ENCODE measurements at places on chromosomes 2 and 18.

DNA sequence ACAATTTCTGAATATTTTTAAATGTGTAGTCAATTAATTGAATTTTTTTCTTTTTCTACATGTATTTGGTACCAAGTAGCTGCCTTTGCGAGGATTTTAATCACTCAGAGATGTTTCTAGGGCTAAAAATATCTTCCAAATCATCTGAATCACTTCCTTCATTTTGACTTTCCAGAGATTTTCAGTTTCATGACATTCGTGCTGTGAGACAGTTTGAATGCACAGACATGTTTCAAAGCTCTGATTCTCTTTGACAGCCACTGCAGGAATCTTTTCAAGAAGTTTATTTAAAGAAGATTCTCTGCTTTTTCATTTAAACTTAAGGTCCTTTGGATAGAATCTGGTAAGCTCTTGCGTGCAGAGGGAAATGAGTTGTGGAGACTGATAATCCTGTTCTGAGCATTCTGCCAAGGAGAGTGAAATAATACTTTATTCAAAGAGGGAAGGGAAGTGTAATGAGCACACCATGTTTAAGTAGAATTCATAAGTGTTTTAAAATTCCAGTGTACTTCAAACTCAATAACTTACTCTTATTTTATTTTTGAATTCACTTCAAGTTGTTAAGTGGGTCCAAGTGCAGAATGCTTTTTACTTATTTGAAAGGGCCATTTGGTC lies 9.7 kb downstream of the CYBRD1 start:
- no peak for DNase-seq

GRCh38 chr2:31008561-31009114 lies 129.6 kb downstream of the GALNT14 start:
- no peak for DNase-seq

GRCh38 chr2:203790134-203790852 lies 77.3 kb upstream of the CTLA4 start:
- DNase-seq: no peak

GRCh38 chr18:56043641-56044061 lies 455.7 kb upstream of the TCF4 start:
- no peak for DNase-seq

GRCh38 chr2:72214429-72215143 lies 66.9 kb upstream of the CYP26B1 start:
- DNase-seq: no peak

DNA sequence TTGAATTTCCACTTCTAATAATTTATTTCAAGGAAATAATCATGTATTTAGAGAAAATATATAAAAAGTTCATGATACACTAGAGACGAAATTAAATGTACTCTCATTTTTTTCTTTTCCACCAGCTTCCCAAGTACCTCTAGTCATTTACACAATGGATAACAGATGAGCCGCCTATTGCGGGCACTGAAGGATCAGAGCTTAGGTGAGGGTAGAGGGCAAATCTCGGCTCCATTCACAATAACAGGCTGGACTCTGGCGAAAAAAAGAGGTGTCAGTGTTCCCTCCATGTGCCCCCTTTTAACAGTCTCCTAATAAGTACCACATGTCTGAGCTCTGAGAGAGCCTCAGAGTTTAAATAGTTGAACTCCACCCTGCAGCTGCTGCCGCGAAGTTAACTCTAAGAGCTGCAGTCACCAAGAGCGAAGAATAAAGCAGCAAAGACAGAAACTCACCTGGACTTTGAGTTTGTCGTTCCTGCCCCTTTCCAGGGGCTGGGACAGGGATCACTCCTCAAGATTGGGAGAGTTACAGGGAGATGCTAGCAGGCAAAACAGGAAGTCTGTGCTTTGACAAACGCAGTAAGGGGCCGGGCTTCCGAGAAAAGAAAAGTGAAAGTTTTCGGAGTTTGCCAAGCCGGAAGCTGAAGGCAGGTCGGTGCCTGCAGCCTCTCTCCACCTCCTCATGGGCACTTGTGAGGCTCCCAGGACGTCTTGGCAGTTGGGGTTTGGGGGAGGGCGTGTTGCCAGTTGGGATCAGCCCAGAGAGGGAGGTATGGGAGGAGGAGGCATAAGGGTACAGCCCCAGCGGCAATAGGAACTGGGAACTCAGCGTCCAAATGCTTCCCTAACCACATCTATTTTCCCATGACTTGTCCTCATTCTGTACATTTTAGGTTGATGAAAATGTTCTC lies at the start of gene SP110:
Gene SP110, minus strand, starts transcription at position 566 of the 913 bp plus-strand sequence. CDS start 3,057 bp downstream, outside the sequence.
- peak; percentile 60 for DNase-seq

GRCh38 chr18:69161383-69162028 lies 239.2 kb upstream of the DOK6 start:
- no peak for DNase-seq

GRCh38 chr2:23390152-23390551 lies 5.2 kb downstream of the KLHL29 start:
- DNase-seq: no peak

DNA sequence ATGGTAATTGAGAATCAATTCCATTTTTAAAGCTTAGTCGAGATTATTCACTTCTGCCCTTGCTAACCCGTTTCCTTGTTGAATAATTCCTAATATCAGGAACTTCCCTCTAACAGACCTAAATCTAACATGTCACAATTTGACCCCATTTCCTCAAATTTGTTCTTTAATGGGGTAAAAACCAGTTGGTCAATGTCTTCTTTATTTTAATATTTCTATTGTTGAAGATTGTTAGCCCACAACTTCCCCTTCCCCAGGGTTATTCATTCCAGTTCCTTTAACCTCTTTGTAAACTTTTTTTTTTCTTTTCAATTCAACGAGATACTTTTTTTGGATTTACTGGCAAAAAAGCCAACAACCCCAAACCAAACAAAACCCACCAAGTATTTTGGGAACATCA lies 7.3 kb downstream of the TNFRSF11A start:
- DNase-seq: no peak

- DNase-seq: no peak
Observed at GRCh38 chr2:26687328-26687727, 5.2 kb upstream of the KCNK3 start.

GRCh38 chr2:218435003-218435982 lies 16.4 kb downstream of the VIL1 start:
- no peak for DNase-seq

GRCh38 chr18:78239090-78239457 lies 740.5 kb upstream of the SALL3 start:
- DNase-seq: no peak

- no peak for DNase-seq
Observed at GRCh38 chr18:58525928-58526424, 102.9 kb downstream of the ALPK2 start.

DNA sequence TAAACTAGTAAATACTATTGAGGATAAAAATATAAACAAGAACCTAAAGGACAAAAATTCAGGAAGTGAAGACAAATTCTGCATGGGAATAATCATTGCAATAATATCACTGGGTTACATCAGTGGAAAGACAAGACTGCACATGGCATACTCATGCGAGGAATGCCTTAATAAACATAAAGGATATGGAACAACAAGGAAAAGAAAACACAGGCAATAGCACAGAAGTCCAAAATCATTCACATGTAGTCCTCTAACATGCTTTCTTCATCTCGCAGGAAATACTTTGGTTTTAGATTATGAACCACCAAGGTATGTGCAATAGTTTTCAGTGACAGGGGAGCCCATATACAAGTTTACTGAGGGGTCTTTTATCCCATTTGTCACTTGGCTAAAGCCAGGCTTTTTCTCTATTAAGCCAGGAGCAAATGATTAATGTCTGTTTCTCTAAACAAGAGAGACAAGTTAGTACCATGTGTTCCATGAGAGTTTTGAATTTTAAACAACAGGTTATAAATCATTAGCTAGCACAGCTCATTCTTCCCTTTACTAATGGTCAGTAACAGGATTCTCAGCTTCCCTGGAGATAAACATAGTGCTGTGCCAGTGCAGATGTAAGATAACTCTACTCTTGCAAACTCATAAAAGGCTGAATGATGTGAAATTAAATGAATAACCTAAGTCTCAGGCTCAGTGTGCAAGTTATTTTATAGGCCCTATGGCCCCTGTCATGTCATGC lies 353.6 kb upstream of the FSIP2 start:
- no peak for DNase-seq

DNA sequence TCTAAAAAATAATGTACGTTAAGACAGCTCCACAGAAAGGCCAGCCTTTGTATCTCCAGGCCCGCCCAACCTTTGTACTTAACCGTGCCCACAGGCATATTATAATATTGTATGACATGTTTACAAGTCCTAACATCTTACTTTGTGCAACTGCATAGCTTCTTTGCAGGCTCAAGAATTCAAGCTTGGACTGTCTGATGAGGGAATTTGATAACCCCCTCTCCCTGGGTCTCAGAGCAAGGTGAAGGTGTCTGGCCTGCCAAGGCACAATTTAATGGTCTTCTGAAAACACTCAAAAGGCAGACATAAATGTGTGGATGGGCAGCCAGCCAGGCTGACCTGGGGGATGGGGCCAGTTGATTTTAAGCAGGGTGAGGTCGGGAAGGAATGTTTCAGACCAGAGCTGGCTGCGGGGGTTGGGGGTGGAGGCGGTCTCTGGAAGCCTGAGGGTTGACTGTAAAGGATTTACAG lies 732.7 kb upstream of the FANCL start:
- DNase-seq: no peak

GRCh38 chr2:203578759-203579643 lies 43.9 kb upstream of the RAPH1 start:
- DNase-seq: no peak

- no peak for DNase-seq
Observed at GRCh38 chr2:58651930-58652329, 410.8 kb upstream of the FANCL start.

- DNase-seq: no peak
Observed at GRCh38 chr2:44752761-44753160, 188.7 kb upstream of the SIX3 start.

GRCh38 chr2:11932962-11933361 lies 186.5 kb downstream of the LPIN1 start:
- no peak for DNase-seq

DNA sequence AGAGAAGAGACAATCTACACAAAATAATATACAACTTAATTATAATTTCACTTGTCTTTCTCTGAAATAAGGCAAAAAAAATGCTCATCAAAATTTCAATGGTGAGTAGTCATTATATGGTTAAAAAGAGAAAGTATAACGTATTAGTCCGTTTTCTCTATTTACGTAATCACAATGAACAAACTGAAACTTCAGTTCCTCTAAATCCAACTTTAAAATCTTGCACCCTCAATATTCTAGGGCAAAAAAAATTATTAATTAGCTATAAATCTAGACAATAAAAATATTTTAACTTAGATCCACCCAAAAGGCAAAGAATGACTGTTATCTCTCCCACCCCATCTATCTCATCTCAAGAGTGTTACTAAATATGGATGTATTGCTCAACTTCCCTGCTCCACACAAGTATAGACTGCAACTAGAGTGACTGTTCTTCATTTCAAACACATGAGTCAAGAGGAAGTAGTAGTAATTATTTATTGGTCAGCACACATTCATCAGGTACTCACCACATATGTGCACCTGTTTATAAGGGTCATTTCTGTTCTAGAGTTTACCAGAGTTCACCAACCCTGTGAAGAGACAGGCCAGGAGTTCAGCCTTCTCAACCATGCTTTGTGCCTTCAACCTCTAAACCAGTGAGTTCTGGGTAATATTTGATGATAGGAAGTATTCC lies 36.4 kb downstream of the STK39 start:
- DNase-seq: no peak

GRCh38 chr2:176239031-176239430 lies 30.2 kb upstream of the MTX2 start:
- no peak for DNase-seq

DNA sequence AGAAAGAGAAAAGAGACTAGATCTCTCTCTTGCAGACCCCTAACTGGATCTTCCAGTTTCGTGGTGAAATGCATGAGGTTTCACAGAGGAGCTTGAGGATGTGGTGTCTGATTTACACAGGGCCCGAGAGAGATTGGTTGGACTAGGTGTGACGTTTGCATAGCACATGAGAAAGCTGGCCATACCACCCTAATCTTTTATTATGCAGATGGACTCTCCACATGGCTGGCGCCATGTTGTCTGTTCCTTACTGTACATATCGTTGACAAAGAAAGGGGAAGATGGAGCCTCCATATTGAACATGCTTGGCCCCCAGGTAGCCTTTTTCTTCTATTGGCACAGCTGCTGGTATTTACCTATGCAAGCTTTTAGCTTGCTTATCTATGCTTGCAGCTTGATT lies 27.5 kb upstream of the PGAP1 start:
- DNase-seq: no peak

DNA sequence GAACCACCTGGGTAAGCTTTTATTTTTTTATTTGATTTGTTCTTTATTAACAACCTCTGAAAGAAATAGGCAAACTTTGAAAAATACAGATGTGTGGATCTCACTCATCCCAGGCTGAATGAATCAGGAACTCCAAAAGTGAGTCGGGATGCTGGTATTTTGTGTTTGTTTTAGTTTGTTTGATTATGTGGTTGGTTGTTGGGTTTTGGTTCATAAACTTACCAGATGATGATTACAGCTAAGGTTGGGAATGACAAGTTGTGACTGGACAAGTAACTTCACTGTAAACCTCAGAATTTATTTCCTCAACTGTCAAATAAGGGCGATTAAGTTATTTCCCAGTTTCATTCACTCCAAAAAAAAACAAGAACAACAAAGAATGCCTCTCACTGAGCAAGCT lies 80.5 kb upstream of the KIF5C start:
- DNase-seq: no peak

DNA sequence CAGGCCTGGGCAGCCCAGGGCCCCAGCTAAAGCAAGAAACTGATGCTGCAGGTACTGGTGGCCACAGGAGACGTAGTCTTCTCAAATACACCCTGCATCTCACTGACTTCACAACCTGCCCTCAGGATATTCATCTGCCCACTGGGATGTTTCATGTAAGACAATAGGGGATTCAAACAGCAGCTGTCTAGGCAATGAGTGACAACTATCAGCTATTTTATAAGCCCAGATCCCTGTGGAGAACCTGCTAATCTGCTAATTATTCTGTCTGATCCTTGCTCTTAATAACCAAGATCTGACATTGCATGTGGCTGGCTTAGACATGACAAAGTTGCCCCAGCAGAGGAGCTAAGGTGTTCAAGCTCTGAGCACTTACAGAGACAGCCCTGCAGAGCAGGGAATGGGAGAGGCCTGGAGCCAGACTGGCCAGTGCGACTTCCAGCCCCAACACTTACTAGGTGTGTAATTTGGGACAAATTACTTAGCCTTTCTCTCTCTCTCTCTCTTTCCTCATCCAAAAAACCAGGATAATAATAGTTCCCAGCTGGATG lies 28.6 kb downstream of the SIGLEC15 start:
- no peak for DNase-seq

GRCh38 chr18:31064130-31064529 lies 21.6 kb upstream of the DSC3 start:
- DNase-seq: no peak

DNA sequence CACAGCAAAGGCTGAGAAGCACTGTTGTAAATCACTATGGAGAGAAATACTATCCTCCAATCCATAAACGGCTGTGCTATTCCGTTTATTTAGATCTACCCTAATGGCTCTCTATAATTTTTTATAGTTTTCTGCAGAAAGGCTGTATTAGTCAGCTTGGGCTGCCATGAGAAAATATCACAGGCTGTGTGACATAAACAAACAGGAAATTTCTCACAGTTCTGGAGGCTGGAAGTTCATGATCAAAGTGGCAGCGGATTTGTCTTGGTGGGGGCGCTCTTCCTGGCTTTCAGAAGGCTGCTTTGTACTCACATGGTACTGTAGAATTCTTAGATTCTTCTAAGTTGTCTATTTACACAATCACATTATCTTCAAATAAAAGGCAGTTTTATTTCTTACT lies 44.1 kb downstream of the C1D start:
- no peak for DNase-seq
